ENCODE measurements at places on chromosomes 11 and 22.

- DNase-seq, result no peak
These were observed 210.5 kb downstream of the CTTN start for GRCh38 chr11:70608568-70609470.

GRCh38 chr22:25690798-25691197, 51.2 kb upstream of the MYO18B start:
- no peak for DNase-seq

GRCh38 chr22:47369020-47369419, 606.6 kb downstream of the TBC1D22A start:
- DNase-seq, result no peak

DNA sequence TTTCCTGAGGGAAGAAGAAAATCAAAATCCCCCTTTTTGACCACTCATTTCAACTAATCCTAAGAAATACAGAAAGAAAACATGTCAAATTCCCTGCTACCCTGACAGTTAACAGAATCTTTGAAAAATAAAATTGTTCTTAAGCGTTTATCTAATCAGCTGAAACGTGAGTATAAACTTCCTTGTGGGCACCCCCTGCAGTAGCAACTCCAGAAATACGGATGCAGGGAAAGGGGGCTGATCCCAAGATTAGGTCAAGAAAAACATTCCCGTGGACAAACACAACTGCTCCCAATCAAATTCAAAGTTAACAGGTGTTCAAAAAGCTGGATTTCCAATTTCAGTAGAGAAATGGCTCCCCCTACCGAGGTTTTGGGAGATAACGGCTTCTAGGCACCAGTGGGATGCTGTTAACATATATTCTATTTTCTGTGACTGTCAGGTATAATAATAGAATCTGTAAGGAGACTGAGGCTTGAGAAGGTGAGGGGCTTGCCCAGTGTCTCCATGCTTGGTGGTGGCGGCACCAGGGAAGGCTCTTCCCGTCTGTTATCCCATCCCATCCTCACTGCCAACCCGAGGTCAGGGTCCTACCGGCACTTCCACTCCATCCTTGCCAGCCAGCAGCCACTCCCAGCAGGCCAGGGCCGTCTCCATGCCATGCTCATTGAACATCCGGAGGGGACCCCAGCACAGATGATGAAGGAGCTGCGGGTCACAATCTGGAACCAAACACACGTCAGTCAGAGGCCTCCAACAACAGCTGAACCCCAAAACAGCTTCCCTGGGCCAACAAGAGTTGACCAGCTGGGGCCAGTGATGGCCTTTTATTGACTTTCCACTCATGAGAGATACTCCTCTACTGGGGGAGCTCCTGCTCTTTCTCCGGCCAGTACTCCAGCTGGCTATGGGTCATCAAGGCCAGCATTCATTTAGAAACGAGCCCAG, 32.0 kb upstream of the SERPIND1 start:
- no peak for DNase-seq

- DNase-seq, result no peak
These were observed 71.6 kb downstream of the RPL27A start for GRCh38 chr11:8754241-8754640.

- no peak for DNase-seq
These were observed 39.1 kb upstream of the CREB3L1 start for GRCh38 chr11:46238078-46238966.

DNA sequence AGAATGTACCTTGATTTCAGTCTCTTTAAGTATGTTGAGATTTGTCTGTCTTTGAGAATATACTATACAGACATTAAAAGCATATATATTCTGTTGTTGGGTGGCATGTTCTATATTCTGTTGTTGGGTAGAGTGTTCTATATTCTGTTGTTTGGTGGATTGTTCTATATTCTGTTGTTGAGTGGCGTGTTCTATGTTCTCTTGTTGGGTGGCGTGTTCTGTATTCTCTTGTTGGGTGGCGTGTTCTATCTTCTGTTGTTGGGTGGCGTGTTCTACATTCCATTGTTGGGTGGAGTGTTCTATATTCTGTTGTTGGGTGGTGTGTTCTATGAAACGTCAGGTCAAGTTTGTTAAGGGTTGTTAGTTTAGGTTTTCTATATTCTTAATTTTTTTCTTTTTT, 27.1 kb upstream of the CTTN start:
- DNase-seq, result no peak

- no peak for DNase-seq
These were observed 380.2 kb downstream of the TMEM135 start for GRCh38 chr11:87417951-87418350.

- no peak for DNase-seq
These were observed 689.7 kb downstream of the TBC1D22A start for GRCh38 chr22:47452184-47452583.

GRCh38 chr11:76212086-76213035, 6.1 kb upstream of the WNT11 start:
- DNase-seq, result no peak

DNA sequence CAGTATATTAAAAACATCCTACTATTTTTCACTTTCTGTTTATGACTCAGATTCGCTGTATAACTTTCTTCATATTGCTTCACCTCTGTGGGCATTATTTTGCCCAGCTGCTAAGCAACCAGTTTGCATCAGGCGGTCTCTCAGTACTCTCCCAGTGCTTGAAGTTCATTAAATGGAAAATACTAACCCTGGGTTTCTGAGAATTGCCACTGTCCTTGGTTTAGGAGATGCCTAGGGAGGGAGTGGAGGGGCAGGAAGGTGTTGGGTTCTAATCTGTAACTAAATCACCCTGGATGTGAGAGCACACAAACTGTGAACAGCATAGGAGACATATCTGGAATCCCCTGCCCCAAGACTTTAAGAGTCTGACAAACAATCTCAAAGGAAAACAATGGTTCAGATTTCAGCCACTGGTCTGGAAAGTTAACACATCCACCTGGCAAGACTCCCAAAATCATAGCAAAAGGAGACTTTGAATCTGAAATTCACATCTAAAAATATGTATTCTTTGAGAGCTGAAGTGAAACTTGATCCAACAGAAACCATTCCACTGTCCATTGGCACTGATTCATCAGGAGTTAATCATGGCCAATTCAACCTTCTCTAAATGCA, 540.0 kb downstream of the SOX6 start:
- DNase-seq, result no peak

- DNase-seq, result no peak
These were observed 29.1 kb upstream of the FGF19 start for GRCh38 chr11:69732910-69733309.

GRCh38 chr22:42300259-42301076, 30.0 kb upstream of the TCF20 start:
- DNase-seq, result no peak

DNA sequence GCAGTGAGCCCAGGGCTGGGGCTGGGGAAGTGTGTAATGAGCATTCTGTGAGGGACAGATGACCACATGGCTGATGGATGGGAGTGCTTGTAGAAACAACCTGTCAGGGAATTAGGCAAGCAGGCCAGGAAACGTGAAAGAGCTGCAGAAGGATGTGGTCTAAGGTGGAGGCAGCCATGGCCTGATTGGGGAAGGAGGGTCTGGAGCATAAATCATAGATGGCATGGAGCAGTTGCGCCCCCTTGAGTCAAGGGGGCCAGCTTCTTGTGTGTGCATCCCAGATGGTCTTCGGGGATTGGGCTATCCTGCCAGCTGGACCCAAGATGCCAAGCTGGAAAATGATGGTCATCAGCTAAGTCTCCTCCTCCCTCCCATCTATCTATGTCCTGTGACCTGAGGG, 119.4 kb upstream of the CLPB start:
- no peak for DNase-seq

- DNase-seq, result no peak
These were observed 64.6 kb downstream of the TRIM44 start for GRCh38 chr11:35727140-35727539.

DNA sequence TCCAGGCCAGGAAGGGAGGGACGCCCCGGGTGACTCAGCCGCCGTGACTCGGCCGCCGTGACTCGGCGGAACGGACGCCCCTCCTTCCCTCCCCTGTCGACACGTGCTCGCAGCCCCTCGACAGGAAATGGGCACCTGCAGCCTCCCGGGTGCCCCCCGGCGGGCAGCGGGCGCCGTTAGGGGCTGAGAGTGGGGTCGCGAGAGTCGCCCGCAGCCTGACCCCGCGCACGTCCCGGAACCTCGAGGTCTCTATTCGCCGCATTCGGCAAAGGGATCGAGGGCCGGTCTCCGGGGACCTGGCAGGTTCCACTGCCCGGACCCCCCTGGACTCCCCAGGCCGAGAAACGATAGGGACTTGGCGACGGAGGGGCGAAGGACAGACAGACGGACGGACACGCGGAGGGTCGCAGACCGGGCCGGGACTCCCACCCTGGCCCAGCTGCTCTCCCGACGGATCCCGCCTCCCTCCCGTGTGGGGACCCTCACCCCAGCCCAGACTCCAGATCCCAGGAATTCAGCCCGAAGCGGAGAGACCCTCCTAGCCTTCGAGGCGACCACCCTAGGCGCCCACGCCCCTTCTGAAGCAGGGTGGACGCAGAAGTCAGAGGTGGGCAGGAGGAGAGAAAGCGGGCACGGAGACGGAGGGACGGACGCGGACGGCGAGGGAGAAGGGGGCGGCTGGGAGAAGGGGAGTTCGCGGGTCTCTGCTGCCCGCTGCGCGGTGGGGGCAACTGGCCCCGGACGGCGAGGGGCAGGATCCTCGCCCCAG, 648 bp downstream of the FOSL1 start:
- DNase-seq, result peak; percentile 90

GRCh38 chr22:31852691-31853421, 91.5 kb upstream of the YWHAH start:
- DNase-seq, result no peak

GRCh38 chr11:127052404-127052803, 51.8 kb upstream of the KIRREL3 start:
- no peak for DNase-seq

DNA sequence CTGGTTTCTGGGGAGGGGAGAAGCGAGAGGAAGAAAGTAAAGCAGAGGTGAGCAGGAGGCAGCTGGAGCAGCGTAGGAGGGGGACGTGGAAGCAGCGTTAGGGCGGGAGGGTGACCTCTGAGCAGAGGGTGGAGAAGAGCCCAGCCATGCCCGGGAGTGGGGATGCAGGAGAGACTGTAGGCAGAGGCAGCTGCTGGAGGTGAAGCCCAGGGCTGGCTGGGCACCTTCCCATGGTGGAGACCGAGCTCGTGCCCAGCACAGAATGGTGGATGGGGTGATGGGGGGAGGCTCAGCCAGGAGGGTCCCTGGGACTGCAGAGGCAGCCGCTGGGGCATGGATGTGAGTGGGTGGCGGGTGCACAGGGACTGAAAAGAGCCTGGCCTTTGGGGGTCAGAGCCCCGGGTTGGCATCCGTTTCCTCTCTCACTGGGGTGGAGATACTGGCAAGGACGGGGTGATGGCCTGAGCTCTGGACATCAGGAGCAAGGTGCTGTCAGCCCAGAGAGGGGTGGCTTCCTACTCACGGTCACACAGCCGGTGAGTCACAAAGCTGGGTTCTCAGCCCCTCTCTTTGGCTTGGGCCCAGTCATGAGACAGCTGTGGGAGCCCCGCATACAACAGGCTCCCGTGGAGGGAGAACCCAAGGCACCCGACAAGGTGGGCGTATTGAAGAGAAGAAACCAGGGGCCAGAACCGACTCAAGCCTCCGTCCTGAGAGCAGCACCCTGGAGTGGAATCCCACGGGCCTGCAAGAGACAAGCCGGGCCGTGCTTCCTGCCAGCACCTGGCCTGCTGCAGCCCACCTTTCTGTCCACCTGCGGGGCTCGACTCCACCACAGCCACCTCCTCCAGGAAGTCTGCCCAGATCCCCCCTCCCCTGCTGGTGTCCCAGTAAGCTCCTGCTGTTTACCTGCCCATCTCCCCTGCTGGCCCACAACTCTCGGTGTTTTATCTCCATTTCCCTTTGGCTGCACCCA, 45.8 kb upstream of the FGF3 start:
- peak; percentile 50 for DNase-seq

DNA sequence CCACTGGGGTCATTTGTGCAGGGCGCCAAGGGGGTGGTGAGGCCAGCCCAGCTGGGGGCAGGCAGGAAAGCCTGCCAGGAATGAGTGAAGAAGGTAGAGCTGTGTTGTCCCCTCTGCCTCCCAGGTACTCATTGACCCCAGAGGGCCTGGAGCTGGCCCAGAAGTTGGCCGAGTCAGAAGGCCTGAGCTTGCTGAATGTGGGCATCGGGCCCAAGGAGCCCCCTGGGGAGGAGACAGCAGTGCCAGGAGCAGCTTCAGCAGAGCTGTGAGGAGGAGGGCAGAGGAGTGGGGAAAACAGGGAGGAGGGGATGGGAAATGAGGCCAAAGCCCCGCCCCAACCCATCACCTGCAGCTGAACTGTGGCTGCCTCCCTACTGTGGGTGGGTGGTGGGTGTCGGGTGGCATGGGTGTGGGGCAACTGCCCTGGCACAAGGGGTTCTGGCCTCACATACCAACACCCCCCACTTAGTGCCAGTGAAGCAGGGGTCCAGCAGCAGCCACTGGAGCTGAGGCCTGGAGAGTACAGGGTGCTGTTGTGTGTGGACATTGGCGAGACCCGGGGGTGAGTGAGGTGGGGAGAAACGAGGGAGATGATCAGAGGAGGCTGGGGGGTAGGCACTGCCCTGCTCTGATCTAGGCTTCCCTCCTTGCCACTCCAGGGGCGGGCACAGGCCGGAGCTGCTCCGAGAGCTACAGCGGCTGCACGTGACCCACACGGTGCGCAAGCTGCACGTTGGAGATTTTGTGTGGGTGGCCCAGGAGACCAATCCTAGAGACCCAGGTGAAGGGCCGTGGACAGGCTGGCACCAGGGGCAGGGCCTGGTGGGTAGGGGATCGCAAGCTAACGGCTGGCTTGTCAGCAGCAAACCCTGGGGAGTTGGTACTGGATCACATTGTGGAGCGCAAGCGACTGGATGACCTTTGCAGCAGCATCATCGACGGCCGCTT, 3.0 kb downstream of the MUS81 start:
- DNase-seq, result peak; percentile 73

GRCh38 chr11:1825785-1826451, 8.9 kb upstream of the SYT8 start:
- no peak for DNase-seq

DNA sequence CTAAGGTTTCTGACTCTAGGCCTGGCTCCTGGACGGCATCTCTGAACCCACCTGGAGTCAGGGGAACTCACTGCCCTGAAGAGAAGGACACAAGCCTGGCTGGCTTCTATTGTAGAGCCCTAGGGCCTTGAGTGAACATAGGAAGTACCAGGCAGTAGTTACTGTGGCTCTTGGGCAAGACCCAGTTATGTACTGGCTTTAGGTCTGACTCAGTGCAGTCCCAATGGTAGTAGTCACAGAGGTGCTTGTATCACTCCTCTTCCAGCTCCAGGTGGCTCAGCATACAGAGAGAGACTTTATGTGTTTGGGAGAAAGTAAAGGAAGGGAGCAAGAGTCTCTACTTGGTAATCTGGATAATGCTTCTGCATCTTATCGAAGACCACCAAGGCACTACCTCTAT, 13.9 kb upstream of the PAK1 start:
- no peak for DNase-seq
